CD8-positive, alpha-beta memory T cell (primary cell): ENCODE measurements at places on chromosomes 11 and 22.

- DNase-seq, result no peak
These were observed 30.6 kb downstream of the AMPD3 start for GRCh38 chr11:10485646-10486045.

DNA sequence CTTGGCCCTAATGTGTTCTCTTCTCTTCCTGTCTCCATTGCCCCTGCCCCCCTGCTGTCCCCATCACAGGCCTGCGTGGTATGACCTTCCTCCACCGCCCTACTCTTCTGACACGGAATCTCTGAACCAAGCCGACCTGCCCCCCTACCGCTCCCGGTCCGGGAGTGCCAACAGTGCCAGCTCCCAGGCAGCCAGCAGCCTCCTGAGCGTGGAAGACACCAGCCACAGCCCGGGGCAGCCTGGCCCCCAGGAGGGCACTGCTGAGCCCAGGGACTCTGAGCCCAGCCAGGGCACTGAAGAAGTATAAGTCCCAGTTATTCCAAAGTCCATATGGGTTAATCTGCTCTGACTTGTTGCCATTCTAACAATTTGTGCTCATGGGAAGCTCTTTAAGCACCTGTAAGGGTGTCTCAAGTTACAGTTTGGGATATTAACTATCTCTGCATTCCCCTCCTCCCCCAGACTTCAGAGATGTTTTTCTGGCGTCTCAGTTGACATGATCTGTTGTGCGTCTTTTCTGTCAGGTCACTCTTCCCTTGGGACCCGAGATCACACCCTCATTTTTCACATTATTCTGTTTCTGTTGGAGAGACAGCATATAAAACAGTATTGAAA is 60.0 kb downstream of the COMMD9 start:
- no peak for DNase-seq

GRCh38 chr22:30167296-30167695 is 79.3 kb downstream of the LIF start:
- no peak for DNase-seq

DNA sequence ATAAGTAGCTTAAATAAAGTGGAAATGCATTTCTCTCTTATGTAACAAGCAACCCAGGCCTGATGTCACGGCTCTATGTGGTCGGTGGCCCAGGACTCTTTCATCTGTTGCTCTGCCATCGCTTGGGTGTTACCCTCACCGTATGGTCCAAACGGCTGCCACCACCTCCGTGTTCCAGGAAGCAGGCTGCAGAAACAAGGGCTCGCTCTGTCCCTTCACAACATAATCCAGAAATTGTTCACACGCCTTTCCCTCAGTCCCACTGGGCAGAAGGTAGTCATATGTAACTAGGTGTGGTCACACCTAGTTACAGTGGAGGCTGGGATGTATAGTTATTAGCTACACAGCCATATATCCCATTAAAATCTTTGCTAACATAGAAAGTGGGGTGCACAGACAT is 421.0 kb downstream of the SOX6 start:
- no peak for DNase-seq

GRCh38 chr22:48644997-48645396 is 1182.7 kb downstream of the BRD1 start:
- DNase-seq, result no peak

DNA sequence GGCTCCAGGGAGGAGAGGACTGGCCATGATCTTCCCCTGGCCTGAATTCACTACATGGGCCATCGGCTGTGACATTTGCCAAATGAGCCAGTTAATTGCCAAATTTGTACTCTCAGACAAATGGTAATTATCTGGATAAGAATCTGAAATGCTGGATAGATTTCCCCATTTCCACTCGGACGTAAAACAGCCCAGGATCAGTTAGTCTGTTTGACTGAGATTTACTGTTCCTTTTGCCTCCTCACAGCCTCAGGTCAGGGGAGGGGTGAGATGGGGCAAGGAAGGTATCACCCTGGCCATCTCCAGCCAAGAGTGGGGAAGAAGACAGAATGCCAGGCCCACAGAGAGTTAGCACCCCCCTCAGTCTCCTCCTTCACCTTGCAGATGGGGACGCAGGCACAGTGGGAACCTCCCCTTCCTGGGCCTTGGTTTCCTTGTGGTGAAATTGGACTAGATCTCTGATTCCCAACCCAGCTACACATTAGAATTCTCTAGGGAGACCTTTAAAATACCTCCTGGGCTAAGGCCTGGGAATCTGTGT is 5.2 kb downstream of the TRIM29 start:
- no peak for DNase-seq

- no peak for DNase-seq
These were observed 69.2 kb downstream of the TSPAN18 start for GRCh38 chr11:44795803-44796535.

DNA sequence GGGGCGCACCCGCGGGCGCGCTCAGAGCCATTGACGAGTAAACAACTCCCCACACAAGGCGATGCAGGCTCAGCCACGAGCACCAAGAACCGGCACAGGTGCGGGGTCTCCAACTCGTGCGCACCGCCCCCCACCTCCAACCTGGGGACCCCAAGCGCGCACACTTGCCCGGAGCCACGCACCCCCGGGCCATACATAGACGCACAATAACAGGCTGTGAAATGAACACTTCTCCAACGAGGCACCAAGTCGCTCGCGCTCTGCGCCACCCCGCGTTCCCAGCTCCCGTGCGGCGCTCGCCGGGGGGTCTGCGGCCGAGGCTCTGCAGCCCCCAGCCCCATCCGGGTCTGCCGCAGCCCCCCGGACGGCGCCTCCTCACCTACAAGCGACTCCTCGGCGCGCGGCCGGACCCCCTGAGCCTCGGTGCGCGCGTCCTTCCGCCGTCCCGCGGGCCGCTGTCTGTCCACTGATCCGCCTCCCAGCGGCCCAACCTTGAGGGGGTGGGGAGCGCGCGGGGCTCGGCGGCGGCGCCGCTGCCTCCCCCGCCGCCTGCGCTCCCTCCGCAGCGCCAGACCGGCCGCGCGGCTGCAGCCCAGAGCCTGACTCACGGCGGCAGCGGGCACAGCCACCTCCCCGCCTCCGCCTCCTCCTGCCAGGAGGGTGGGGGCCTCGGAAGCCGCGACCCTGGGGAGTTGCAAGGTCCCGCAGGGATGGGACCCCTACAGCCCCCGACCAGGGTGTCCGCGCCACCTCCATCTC is 1.6 kb downstream of the IFITM10 start:
- DNase-seq, result no peak

GRCh38 chr11:47188259-47188658 is 2.0 kb upstream of the PACSIN3 start:
- DNase-seq, result no peak
